ENCODE measurements at places on chromosomes 3 and 15.

- DNase-seq: no peak
Observed at GRCh38 chr15:100694381-100695021, 92.1 kb downstream of the ASB7 start.

GRCh38 chr3:124395162-124395561, 335.1 kb upstream of the UMPS start:
- no peak for DNase-seq

- no peak for DNase-seq
Observed at GRCh38 chr3:77298417-77298816, 258.5 kb downstream of the ROBO2 start.

DNA sequence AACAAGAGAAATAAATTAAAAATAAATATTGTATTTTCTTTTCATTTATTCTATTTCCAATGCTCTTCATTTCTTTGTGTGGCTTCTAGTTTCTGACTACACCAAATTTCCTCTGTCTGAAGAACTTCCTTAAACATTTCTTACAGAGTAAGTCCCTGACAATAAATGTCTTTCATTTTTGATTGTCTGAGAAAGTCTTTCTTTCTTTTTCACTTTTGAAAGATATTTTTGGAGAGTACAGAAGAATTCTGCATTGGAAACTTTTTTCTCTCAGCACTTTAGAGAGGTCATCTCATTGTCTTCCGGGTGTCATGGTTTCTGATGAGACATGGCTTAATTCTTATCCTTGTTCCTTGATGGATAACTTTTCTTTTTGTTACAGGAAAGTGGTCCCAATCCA, 119.6 kb downstream of the MOBP start:
- DNase-seq: no peak

DNA sequence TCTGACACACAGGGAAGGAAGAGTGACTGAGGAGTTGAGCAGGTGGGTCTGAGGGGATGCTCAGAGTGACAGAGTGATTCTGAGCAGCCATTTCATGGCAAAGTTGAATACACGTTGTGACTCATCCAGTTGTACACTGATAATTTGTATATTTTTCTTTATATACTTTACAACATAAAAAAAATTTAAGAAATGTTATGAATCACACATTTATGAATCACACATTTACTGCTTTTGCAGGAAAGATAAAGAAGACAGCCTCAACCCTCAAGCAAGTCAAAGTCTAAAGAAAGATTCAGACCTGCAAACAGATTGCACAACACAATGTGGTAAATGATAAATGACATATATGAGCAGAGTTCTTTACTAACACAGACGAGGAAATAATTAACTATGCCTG, 21.0 kb upstream of the CHMP2B start:
- DNase-seq: no peak

GRCh38 chr15:38707802-38708671, 143.4 kb upstream of the RASGRP1 start:
- no peak for DNase-seq

All from T-helper 2 cell (primary cell).